ENCODE measurements at places on chromosomes 5 and 9.

GRCh38 chr5:200985-201384 lies 9.7 kb downstream of the LRRC14B start:
- DNase-seq: no peak

DNA sequence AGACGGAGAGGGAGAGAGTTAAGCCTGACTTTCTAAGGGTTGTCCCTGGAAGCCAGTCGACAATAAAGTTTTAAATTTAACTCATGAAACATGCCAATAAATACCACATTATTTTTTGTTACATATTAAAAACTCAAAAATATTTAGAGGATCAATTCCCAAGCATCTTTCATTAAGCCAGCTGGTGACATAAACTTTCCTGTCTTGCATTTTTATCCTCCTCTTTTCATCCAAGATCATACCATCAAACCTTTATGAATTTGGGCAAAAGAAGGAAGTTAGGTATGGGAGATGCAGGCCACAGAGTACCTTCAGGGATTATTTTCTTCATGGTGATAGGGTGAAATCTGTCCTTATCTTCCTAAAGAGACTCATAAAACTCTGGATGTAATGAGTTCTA lies 178.3 kb upstream of the FBXL17 start:
- DNase-seq: no peak

DNA sequence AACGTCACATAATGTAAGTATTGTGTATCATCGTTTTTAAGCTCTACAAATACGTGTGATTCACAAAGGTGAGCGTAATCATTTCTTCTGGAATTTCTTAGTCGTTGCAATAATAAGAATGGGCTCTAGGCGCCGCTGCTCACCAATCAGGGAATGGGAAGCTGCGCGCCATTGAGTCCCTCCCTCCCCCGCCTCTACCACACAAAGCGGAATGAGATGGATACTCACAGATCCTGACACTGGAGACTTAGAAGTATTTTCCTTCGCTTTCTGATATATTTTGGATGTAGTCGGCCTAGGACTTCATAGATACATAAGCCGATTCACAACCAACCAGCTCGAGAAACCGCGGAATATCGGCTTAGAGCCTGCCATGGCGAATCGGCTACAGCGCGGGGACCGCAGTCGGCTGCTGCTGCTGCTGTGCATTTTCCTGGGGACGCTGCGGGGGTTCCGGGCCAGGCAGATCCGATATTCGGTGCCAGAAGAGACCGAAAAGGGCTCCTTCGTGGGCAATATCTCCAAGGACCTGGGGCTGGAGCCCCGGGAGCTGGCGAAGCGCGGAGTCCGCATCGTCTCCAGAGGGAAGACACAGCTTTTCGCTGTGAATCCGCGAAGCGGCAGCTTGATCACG lies at the start of gene PCDHGA11:
Gene PCDHGA11 (plus strand): TSS at position 197 of the 634 bp plus-strand sequence. CDS start 177 bp downstream, at position 374.
- DNase-seq: peak; percentile 53

GRCh38 chr9:13139641-13140171 lies 139.8 kb downstream of the MPDZ start:
- no peak for DNase-seq

DNA sequence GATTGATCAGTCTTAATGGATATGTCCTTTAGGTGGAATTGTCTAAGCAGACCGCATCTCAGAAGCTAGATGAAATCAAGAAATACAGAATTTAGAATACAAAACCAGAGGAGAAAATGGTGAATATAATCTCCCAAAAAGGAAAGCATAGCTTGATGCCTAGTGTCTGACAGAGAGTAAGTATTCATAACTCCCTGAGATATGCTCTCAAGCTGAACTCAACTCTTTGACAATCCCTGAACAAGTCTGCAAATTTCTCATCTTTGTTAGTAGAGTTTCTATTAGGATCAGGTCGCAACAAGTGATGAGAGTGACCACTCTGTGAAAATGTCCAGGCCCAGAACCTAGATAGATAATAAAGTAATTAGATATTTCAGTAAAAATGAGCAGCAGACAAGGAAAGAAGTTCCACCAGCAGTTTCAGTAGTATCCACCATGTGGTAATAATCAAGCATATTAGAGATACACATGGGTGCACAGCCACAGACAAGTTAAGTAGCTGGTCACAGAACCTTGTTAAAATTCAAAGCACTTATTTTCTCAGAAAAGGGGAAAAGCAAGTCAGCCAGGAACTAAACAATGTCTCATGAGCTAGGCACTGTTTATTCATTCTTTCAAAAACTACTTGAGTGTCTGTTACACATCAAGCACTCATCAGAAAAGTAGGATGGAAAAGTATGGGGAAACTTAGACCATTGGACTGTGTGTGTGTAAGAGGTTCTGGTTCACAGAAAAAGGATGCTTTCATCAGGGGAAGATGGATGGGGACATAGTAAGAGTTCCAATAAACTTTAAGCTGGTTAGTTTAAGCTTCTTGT lies 481.5 kb upstream of the TUSC1 start:
- no peak for DNase-seq

GRCh38 chr5:55626790-55627189 lies 85.3 kb downstream of the SLC38A9 start:
- no peak for DNase-seq

DNA sequence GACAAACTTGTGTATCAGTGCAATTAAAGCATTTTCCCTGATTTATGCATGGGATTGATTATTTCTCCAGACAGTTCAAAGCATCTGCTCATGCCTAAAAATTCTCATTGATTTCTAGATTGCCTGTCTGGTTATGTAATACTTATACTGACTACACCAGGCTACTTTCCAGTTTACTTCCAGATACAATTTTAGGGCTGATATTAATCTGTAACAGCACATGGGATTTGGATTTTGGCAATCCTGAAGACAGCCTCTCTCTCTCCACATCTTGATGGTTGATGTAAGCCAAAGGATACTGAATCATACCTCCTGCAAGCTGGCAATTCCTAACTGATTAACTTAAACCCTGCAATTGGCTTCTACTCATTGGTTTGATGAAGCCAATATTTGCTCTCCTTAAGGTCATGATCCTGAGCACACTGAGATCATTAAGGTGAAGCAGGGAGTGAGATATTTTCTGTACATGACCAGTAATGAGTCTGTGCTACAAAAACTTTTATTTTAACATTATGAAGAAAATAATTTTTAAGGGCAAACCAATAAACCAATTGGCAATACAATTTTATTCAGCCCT lies 25.7 kb upstream of the FBXL7 start:
- no peak for DNase-seq

- peak; percentile 28 for DNase-seq
Observed at GRCh38 chr5:133292300-133292699, 240.5 kb downstream of the HSPA4 start.

DNA sequence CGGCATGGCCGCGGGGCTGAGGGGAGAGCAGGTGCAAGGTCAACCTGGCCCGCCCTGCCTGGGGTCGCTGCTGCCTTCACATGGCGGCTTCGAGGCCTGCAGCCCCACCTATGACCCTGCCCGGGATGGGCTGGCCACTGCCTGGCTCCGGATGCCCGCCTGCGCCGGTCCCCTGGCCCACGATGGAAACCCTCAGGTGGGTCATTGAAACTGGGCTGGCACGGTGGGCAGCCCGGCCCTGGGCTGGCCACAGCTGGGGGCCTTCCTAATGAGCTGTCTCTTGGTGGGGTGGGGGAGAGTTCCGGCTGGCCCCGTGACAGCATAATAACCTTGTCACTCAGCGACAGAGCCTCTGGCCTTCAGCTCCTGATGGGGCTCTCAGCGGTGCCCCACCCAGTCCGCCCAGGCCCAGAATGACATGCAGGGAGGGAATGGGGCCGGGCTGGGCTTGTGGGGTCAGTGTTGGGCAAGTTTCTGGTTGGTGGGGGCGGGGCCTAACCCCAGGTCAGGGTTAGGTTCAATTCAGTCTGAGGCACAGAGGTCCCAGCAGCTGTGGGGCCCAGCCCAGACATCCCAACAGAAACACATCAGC lies at the start of gene CCDC187:
Gene CCDC187 (minus strand): TSS at position 270 of the 592 bp plus-strand sequence. CDS start 264 bp downstream, at position 6.
- no peak for DNase-seq

DNA sequence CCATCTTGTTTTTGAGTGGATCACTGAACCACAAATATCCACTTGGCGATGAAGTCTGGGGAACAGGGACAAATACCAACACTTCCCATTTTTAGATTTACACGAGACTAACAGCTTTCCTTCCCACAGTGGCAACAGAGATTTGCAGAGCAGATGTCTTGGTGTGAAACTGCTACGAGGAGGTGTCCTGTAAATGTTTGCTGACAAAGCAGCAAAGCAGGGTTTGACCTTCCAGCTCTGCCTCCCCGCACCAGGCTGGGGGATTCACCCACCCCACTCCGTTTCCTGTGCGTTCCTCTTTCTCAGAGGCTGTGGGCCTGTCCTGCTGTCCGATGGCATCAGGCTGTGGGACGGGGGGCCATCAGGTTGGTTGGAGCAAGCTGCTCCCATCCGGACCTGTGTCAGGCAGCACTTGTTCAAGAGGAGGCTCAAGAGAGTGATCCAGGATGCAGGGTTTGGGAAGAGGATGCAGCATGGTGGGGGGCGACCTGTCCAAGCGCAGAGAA lies 693 bp upstream of the RGS3 start:
- DNase-seq: no peak

DNA sequence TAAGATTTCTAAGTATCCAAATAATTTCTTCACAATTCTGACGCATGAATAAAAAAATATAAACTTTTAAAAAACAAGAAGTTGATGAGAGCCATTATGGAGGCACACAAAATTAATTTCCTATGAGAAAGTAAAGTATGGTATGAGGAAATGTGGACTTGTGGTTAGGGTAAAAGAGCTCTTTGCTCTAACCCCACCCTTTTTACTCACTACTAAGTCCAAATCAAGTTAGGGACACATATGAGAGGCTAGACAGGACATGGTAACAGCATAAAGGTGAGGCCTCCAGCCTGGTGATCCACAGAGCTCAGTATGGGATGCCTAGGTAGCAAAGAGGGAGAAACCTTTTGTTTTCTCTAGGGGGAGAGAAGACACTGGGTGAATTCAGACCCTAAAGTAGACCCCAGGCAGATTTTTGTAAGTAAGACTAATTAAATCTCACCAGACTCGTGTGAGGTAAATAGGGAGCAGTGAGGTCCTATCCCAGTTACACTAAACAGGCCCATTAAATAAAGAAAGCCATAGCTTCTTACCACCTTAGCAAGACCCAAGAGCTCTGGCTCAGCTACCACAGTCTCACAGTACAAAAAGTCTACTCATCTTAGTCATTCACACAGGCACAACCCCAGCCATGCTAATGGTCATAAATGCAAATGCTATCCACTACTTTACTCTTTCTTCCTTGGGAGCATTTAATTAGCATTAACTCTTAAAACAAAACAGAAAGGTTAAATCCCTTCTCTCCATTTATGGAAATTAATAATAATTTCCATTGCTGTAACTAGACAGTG lies 42.6 kb downstream of the MLLT3 start:
- DNase-seq: no peak

DNA sequence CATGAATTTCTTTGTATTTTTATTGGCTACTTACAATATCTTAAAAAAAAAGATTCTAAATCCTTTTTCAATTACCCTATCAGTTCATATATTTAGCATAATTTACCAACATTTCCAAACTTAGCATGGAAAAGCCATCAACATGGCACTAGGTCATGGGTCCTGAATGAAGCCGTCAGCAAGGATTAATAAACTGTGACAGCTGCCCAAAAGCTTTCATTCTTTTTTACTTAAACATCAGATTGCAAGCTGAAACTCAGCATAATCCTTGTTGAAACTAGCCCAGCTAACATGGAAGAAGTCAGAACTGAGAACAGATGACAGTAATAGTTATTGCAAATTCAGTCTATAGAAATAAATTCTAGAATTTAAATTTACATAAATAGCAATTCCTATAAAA lies 209.8 kb downstream of the ADAMTS6 start:
- DNase-seq: no peak

DNA sequence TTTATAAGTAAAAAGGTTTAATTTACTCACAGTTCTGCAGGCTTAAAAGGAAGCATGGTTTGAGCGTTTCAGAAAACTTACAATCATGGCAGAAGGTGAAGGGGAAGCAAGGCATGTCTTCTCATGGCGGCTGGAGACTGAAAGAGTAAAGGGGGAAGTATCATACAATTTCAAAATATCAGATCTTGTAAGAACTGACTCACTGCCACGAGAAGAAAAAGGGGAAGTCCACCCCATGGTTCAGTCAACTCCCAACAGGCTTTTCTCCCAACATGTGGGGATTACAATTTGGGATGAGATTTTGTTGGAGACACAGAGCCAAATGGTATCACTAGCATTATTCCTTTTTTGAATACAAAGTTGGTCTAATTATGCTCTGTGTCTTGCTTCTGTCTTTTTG lies 627.9 kb upstream of the ST8SIA4 start:
- no peak for DNase-seq

- no peak for DNase-seq
Observed at GRCh38 chr9:110036286-110036685, 171.7 kb downstream of the C9orf152 start.

DNA sequence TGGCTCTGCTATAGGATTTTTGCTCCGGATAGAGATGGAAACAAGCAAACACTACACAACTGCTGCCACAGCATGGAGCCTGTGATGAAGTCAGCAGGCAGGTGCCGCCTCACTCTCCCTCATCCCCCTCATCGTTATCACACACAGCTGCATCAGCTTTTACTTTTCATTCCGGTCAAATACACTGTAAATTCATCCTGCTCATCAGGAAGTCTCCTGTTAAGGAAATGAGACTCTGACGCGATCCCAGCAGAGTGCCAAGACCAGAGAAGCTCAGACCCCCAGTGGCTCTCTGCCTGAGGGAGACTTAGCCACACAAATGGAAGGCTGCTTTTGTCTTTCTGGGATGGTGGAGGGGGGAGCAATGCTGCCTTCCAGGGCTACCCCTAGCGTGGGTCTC lies 270.2 kb downstream of the ELAVL2 start:
- DNase-seq: no peak

GRCh38 chr5:32505756-32506155 lies 61.2 kb upstream of the ZFR start:
- no peak for DNase-seq

GRCh38 chr5:168179192-168179593 lies 112.3 kb upstream of the WWC1 start:
- no peak for DNase-seq

DNA sequence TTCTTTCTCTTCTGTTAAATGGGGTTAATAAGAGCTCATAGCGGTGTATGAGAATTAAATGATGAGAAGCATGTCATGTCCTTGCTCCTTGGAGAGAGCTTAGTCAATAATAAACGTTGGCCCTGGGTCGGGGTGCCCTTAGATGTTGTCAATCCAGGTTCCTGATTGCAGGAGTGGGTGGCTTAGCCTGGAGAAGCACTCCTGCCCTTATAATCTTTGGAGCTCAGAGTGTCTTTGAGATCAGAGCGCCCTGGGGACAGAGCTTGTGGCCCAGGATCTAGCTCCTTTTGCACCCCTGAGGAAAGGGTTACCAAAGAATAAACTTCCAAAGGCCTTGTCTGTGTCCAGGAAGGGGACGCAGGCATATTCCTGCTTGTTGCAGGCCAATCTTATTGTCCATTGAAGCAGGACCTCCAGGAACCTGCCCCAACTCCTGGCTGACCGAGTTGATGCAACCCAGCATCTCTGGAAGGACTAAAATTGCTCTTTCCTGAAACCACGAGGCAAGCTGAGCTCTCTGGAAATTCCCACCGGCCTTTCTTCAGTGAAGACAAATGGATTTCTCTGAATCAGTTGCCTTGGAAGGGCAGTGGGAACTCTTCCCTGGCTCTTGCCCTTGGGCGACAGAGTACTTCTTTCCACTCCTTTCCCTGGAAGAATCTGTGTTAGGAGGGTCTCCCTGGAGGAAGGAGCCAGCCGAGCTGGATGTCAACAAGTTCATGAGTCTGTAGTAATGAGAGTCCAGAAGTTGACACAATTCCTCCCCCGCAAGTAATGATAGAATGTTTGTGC lies 6.4 kb upstream of the AMBP start:
- no peak for DNase-seq

GRCh38 chr9:114300846-114301797 lies 21.8 kb upstream of the ORM1 start:
- no peak for DNase-seq

GRCh38 chr9:87657190-87657589 lies 68.7 kb upstream of the CTSL start:
- no peak for DNase-seq

Measured in activated CD4-positive, alpha-beta T cell treated with anti-CD3 and anti-CD28 coated beads, Interleukin-2, amount 50 U/mL, for 16 hours (primary cell).